ENCODE measurements at places on chromosomes 7 and 10.

- DNase-seq = no peak
Observed at GRCh38 chr10:66586073-66586472, 339.8 kb upstream of the LRRTM3 start.

GRCh38 chr10:91796331-91797047 lies 1.7 kb upstream of the TNKS2 start:
- no peak for DNase-seq

DNA sequence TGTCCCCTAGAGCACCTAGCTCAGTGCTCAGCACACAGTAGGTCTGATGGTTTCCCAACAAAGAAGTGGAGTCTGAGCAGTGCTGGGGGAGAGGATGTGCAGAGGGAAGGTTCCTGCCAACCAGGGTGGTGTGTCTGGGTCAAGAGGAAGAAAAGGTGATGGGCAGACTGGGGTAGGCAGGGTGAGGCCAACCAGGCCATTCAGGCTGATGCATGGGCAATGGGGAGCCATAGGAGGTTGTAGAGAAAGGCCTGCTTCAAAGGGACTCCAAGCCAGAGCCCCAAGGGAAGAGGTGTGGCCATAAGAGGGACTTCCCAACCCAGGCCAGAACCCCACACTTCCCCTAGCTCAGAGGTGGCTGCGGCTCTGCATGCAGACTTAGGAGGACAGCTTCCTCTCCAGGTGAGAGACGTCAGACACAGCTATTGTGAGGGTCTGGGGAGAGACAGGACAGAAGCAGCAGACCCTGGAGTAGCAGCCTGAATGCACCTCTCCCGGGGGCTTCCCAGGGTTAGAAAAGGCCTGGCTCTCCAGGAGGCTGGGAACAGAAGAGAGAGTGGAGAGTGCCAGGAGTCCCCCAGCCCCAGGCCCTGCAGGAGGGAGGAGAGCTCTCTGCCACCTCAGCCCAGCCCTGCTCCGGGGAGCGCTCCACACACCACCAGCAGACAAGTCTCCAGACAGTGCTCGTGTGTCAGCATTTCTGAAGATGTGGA lies 87.4 kb upstream of the ZMIZ1 start:
- DNase-seq = no peak

GRCh38 chr7:37282927-37283326 lies 165.7 kb downstream of the ELMO1 start:
- no peak for DNase-seq

DNA sequence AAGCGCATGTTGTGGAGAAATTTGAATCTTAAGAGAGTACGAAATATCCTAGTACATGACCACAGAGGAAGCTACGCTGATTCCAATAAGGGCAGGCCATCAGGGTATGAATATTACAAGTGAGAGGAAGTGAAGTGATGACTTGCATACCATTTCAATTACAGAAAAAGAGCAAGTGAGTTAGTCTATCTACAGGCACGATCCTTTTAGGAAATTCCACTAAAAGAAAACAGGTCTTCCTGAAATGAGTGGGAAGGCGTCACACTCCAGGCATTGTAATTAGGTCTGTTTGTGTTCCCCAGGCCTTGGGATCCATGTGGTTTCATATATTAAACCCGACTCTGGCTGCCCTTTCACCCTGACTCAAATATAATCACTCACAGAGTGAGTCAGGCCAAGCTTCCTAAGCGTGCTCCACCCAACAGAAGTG lies 152.5 kb downstream of the SEMA3A start:
- DNase-seq = no peak

- DNase-seq = no peak
Observed at GRCh38 chr10:47252093-47252780, 47.8 kb upstream of the GDF10 start.

- DNase-seq = no peak
Observed at GRCh38 chr7:80722616-80723195, 84.3 kb downstream of the CD36 start.

DNA sequence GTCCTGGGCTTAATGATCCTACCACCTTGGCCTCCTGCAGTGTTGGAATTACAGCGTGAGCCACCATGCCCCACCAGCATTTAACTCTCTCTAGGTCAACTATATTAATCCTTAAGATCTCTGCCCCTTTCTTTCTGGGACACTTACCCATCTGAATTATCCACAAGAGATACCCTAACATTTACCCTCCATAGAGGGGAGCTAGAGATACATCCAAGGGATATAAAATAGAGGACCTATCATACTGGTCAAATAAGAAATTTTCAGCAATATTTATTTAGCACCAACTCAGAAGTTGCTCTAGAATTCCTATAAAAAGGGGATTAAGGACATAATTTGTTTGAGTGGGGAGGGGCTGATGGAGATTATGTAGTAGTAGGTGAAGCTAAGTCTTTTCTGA lies 96.5 kb downstream of the OTUD1 start:
- DNase-seq = no peak

- no peak for DNase-seq
Observed at GRCh38 chr10:126037946-126038345, 141.6 kb downstream of the FANK1 start.

DNA sequence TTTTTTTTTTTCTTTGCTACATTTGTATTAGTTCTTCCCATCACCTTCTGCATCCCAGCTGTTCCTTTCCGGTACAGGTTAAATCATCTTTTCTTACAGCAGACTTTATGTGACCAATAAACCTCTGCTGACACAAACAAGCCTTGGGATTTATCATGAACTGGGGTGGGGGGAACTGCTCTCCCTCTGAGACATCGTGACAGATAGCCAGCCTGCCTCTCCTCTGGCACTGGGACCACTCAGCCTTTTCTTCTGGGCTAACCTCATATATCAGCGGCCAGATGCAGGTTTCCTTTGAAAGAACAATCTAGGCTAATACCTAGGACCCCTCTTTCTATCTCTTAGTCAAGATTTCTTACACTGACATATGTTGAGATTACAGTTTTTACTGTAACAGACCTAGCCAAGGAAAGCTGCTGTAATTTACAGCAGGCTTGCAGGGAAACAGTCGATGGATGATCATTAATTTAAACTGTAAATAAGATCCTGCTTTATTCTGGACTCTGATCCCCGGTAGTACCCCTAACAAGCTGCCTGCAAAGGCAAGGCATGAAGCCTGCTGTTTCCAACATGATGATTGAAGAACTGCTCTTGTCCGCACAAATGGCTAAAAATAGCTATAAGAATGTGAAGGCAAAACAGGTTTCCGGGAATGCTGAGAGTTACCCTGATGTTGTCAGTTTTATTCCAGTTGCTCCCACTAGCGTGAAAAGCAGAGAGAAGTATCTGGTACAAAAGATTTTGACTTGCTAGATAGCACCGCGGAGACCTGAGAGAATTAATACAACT lies 338.7 kb downstream of the SORCS1 start:
- DNase-seq = no peak

DNA sequence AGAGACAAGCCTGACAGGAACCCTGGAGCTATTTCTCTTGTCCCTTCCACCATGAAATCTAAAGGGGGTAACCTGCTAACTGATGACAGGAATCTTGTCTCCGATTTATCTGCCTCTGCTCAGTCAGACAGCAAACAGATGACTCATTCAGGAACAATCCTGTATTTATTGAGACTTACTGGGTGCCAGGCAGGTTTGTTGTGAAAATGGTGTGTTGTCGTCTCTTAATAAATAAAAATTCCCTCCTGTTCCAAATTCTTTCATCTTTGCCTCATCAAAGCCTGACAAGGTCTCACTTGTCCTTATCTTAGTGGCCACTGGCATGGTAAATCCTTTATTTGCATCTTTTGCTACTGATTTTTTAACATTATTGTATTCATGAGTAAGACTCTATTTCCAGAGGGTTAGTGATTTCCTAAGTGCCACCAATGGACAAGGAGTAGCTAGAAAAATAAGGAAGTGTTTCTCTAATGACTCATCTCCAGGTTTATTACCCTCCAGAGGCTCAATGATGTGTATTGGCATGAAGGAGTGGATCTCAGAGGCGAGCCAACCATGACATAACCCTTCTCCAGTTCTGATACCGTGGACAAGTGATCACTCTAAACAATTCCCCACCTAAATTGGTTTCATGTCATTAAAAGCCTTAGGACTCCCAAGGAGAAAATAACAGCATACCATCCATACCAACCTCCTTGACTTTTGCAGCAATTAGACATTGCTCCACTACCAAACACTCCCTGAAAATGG lies 724.0 kb downstream of the GRID1 start:
- no peak for DNase-seq

DNA sequence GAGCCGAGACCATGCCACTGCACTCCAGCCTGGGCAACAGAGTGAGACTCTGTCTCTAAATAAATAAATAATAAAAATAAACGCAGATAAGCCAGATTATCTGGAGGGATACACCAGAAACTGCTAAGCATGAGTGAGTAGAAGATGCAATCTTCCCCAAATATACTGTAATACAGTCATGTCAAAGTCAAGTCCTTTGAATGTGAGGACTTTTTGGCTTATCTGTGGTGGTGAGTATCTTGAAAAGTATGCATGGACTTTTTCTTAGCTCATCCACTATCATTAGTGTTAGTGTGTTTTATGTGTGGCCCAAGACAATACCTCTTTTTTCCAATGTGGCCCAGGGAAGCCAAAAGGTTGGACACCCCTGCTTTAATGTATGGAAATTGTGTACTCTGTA lies 44.7 kb upstream of the PITRM1 start:
- DNase-seq = no peak

DNA sequence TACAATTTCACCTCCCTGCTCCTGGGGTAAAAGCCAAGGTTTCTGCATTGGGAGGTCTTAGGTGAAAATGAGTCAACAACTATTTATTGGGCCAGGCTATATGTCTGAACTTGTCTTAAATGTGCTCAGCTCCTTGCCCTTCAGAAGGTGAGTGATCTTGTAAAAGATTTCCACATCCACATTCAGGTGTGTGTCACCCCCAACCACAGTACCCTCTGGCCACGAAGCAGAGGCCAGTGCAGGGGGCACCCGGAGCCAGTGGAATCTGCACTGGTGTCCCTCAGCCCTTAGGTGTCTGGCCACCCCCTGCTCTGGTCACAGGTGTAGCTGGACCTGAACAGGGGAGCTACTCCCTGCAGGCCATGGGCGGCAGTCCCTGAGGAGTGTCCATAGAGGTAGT lies 198.5 kb downstream of the PAXIP1 start:
- DNase-seq = no peak

DNA sequence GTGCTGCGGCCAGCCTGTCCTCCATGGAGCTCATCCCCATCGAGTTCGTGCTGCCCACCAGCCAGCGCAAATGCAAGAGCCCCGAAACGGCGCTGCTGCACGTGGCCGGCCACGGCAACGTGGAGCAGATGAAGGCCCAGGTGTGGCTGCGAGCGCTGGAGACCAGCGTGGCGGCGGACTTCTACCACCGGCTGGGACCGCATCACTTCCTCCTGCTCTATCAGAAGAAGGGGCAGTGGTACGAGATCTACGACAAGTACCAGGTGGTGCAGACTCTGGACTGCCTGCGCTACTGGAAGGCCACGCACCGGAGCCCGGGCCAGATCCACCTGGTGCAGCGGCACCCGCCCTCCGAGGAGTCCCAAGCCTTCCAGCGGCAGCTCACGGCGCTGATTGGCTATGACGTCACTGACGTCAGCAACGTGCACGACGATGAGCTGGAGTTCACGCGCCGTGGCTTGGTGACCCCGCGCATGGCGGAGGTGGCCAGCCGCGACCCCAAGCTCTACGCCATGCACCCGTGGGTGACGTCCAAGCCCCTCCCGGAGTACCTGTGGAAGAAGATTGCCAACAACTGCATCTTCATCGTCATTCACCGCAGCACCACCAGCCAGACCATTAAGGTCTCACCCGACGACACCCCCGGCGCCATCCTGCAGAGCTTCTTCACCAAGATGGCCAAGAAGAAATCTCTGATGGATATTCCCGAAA lies 2.7 kb downstream of the PIK3CG start:
- DNase-seq = no peak

DNA sequence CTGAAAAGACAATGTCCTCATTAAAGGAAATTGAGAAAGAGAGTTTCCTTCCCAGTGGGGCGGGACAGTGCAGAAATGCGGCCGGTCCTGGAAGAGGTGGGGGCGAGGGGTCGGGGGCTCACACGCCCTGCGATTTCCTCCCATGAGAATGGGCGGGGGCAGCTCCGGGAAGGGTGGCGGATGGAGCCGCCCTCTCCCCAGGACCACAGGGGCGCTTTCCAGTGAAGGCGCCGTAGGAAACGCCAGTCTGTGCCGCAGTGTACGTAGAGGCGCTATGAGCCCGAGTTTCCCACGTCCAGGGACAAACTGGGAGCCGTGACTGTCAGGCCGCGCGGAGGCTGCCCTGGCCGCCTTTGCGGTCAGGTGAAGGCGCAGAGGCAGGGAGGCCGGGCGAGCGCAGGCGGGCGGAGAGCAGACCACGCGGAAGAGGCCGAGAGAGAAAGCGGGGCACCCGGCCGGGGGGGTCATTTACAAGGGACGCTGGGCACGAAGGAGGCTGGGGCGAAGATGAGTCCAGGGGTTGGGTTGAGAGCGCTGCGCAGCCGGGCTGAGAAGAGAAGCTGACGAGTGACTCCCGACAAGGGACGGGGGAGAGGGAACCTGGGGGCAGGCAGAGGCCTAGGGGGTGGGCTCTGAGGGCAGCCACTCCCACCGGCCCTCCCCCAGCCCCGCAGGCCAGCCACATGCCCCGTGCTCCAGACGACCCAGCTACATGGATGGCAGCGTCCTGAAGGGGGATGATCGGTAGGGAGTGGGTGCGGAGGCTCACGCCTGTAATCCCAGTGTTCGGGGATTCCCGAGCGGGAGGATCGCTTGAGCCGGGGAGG lies 45.0 kb downstream of the ALOX5 start:
- DNase-seq = peak; percentile 23

GRCh38 chr10:77531441-77532001 lies 106.1 kb downstream of the KCNMA1 start:
- DNase-seq = no peak

DNA sequence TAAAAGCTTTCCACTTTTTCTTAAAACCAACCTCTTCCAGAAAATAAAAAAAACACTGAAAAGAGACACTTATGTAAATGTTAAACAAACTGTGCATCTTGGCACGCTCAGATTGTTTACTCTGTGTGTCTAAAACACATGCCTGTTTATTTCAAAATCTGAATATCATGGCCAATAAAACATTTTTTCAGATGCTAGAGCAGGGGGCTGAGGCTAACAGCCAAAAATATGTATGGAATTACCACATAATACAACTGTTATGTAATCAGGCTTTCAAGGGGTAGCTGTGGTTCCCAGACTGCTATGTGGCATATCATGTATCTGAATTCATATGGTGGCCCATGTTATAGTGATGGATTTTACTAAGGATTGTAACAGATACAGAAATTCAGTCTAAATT lies 130.4 kb downstream of the HIBADH start:
- no peak for DNase-seq

DNA sequence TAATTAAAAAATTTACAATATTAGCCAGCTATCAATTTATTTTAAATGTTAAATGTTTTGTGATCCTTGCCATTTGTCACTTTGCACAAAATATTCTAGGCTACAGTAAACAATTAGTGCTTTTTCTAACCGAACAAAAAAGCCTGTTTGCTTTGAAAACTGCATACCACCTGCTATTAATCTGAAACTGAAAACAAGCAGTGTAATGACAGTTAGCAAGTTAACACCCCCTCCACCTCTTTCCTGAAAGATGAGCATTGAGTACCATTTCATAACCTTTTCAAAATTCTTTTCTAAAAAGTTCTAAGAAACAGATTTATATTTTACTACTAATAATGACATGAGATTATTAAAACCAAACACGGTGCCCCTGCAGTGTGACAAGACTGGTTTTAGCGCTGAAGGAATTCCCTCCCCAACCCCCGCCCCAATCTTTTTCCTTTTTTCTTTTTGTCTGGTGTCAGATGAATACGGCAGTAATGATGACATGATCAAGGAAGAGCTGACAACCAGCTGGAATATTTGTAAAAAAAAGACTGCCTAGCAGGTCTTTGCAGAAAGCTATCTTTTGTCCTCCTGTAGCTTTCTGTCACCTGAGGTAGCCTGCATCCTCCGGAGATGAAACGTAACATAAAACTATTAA lies 175.6 kb downstream of the CHCHD3 start:
- DNase-seq = no peak

GRCh38 chr10:78349165-78349516 lies 315.5 kb downstream of the RPS24 start:
- DNase-seq = no peak

All from stimulated activated CD4-positive, alpha-beta T cell treated with anti-CD3 and anti-CD28 coated beads, Interleukin-1b, Interleukin-23, amount 100 ng/mL, for 1 hour (primary cell).